ENCODE measurements at places on chromosomes 11 and 22.
A peak's percentile ranks its signal among the peaks of the same experiment; 100 is the strongest.

DNA sequence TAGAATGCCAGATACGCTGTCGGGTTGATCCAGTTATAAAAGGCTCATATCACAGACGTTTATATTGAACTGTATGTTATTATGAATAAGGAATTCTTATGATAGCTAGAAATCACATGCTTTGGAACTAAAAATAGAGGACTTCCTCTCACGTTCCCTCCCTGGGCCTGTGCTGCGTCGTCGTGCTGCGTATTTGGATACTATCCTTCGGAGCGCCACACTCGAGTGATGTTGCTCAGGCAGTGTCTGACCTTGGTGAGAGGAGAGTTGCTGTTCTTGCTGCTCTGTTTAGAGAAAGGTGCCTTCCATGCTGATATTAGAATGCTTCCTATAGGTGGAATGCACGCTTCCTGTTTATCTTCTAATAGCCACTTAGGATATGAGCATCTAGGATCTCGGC lies 20.2 kb upstream of the ST14 start:
- peaks cover 59% of the 10 kb centered on the region for H3K36me3 ChIP-seq
- H3K4me1 ChIP-seq, result no peaks in the 10 kb centered on the region
- no peak for DNase-seq
- no peaks in the 10 kb centered on the region for H3K27me3 ChIP-seq
- H3K27ac ChIP-seq, result no peak overlapping the region

GRCh38 chr22:24096758-24097115 lies 84.5 kb upstream of the SUSD2 start:
- no peaks in the 10 kb centered on the region for H3K4me1 ChIP-seq
- H3K27ac ChIP-seq, result no peak overlapping the region
- no peak overlapping the region for H3K4me3 ChIP-seq
- H3K36me3 ChIP-seq, result peaks cover 74% of the 10 kb centered on the region

- H3K27me3 ChIP-seq, result peaks cover 20% of the 10 kb centered on the region
- H3K4me3 ChIP-seq, result no peak overlapping the region
- no peak for DNase-seq
- no peaks in the 10 kb centered on the region for H3K4me1 ChIP-seq
Observed at GRCh38 chr22:36918586-36919284, 5.3 kb downstream of the CSF2RB start.

GRCh38 chr11:16946477-16947282 lies 67.5 kb downstream of the PLEKHA7 start:
- H3K27me3 ChIP-seq, result no peaks in the 10 kb centered on the region
- no peak for DNase-seq
- H3K4me3 ChIP-seq, result no peak overlapping the region
- no peaks in the 10 kb centered on the region for H3K36me3 ChIP-seq
- H3K4me1 ChIP-seq, result no peaks in the 10 kb centered on the region

GRCh38 chr11:34328632-34328910 lies 29.2 kb downstream of the ABTB2 start:
- H3K36me3 ChIP-seq, result no peaks in the 10 kb centered on the region

DNA sequence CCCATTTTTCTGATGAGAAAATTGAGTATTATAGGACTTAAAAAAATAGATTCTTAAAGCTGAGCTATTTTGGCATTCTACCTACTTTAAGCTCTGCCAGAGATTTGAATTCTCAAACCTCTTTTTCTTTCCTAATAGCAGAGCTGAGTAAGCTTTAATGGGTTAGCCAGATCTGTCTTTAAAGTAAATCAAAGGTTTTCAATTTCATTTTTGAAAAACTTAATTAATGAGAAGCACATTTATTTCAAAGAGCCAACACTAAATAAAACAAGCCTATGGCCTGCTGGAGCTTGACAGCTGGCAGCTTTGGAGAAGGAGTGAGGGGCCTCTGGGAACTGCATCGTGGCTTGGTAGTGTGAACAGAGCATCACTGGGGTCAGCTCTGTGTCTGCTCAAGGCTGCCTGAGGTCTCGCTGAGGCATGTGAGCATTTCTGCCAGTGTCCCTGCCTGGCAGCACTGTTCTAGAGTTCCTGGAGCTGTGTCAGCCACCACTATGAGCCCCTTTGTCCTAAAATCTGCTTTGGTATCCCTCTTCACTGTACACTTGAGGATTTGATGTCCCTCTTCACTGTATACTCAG lies 50.4 kb upstream of the PRSS23 start:
- H3K27ac ChIP-seq, result no peak overlapping the region
- no peak overlapping the region for H3K4me3 ChIP-seq
- H3K27me3 ChIP-seq, result no peaks in the 10 kb centered on the region
- no peaks in the 10 kb centered on the region for H3K36me3 ChIP-seq

DNA sequence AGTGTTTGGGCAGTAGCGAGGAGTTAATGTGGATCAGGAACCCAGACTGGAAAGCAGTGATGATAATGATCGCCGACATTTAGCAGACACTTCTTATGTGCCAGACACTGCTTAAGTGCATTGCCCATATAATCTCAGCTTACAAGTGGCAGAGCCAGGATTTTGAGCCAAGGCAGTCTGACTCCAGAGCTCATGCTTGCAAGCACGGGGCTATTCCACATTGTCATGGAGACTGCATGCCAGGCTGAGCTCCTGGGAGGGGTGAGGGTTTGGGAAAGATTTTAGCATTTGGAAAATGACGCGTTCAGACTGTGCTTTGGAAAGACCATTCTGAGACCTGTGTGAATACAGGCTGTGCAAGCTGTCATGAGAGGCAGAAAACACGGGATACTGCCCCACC lies 302.7 kb downstream of the DDX10 start:
- H3K4me3 ChIP-seq, result no peak overlapping the region
- H3K27me3 ChIP-seq, result no peaks in the 10 kb centered on the region
- DNase-seq, result peak; percentile 17
- no peaks in the 10 kb centered on the region for H3K36me3 ChIP-seq

GRCh38 chr22:31019191-31019930 lies 50.3 kb downstream of the TUG1 start:
- H3K36me3 ChIP-seq, result no peaks in the 10 kb centered on the region
- H3K27me3 ChIP-seq, result no peaks in the 10 kb centered on the region
- no peak overlapping the region for H3K4me3 ChIP-seq
- DNase-seq, result no peak
- no peak overlapping the region for H3K27ac ChIP-seq
- no peaks in the 10 kb centered on the region for H3K4me1 ChIP-seq

- no peaks in the 10 kb centered on the region for H3K27me3 ChIP-seq
- H3K36me3 ChIP-seq, result no peaks in the 10 kb centered on the region
- H3K4me3 ChIP-seq, result no peak overlapping the region
- H3K27ac ChIP-seq, result no peak overlapping the region
- no peak for DNase-seq
- H3K4me1 ChIP-seq, result no peaks in the 10 kb centered on the region
Observed at GRCh38 chr11:98423933-98424332, 596.8 kb upstream of the CNTN5 start.

All from gastrocnemius medialis (tissue), 4 donors.